NCI-H774 (cell line): ENCODE measurements at places on chromosomes 7 and 10.

DNA sequence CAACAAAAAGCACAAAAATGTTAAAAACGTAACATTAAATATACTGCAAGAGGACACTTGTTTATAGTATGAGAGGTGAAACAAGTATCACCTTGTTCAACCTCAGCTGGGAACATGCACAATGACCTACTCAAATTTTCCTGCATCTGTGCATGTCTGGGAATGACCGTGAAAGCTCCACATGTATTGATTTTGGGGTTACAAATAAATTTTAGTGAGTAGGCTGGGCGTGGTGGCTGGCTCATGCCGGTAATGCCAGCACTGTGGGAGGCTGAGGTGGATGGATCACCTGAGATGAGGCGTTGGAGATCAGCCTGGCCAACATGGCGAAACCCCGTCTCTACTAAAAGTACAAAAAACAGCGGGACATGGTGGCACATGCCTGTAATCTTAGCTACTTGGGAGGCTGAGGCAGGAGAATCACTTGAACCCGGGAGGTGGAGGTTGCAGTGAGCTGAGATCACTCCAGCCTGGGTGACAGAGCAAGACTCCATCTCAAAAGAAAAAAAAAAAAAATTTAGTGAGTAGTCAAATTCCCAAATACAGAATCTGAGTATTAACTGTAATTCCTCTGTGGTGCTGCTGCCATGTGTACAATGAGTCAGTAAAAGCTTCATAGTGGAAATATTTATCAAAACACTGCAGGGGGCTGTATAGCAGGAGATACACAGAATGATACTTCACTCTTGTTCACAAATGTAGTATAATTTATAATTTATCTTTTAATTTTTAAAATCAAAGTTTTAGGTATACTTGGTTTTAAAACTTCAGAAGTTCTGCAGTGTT lies 41.1 kb downstream of the SUGCT start:
- no peak for DNase-seq

- DNase-seq: no peak
These were observed 291.4 kb downstream of the KLF6 start for GRCh38 chr10:3493621-3494020.

- no peak for DNase-seq
These were observed 45.5 kb upstream of the STEAP1B start for GRCh38 chr7:22545529-22545928.

GRCh38 chr7:149879271-149879743 lies 5.5 kb downstream of the ATP6V0E2 start:
- no peak for DNase-seq

GRCh38 chr10:109882251-109883057 lies 40.9 kb downstream of the XPNPEP1 start:
- DNase-seq: no peak

- DNase-seq: no peak
These were observed 128.1 kb downstream of the ELFN1 start for GRCh38 chr7:1798191-1798590.

DNA sequence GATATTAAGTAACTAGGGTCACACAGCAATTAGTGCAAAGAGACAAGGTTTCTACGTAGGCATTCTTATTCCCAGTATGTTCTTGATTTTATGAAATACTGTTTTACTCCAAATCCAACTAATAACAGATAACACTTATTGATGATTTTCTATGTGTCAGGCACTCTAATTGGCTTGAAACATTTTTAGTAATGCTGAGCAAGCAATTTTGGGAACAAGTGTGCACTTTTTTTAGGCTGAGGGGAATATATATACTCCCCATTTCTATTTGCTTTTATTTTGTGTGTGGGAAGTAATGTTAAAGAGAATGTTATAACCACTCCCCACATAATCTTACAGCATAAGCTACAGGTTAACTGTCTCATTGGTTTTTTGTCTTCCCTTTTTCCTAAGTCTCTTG lies 4.2 kb upstream of the SORCS1 start:
- DNase-seq: no peak

GRCh38 chr7:80184693-80185092 lies 50.1 kb downstream of the GNAI1 start:
- DNase-seq: no peak

- DNase-seq: no peak
These were observed 92.6 kb downstream of the POLL start for GRCh38 chr10:101495324-101495925.

DNA sequence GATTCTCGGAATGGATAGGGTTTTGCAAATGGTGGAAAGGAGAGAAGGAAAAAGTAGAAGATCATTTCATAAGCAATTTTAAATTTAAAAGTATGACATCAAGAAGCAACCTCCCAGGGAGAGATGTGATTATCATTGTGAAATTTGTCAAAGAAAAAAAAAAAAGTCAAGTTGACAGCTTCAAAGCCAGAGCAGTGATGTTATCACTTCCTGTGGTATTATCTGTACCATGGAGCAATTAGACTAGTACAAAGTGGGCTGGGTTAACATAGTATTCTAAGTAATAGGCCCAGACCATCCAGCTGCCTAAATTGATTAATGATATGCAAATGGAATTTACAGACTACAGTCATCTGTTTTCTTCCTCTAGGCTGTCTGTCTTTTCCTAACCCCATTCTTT lies 84.0 kb upstream of the NPY start:
- DNase-seq: no peak

- no peak for DNase-seq
These were observed 47.8 kb downstream of the COBL start for GRCh38 chr7:51268859-51269258.

DNA sequence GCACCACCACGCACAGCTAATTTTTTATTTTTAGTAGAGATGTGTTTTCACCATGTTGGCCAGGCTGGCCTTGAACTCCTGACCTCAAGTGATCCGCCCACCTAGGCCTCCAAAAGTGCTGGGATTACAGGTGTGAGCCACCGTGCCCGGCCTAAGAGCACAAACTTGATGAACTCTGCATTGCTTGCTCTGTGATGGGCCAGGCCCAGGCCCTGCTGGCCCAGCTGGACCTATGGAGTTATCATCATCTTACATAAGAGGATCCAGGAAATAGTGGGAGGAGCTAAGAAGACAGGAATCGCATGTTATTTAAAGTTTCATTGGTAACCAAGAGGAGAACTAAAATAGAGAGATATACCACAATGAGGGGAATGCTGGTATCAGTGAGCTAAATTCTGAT lies 86.9 kb downstream of the DAGLB start:
- no peak for DNase-seq

GRCh38 chr10:100403734-100404133 lies 56.7 kb downstream of the SCD start:
- no peak for DNase-seq

- no peak for DNase-seq
These were observed 248.0 kb upstream of the TCERG1L start for GRCh38 chr10:131559450-131559911.

GRCh38 chr10:79068203-79068561 lies 584 bp upstream of the ZMIZ1 start:
- no peak for DNase-seq

- no peak for DNase-seq
These were observed 63.6 kb downstream of the ARHGAP22 start for GRCh38 chr10:48541144-48541795.

DNA sequence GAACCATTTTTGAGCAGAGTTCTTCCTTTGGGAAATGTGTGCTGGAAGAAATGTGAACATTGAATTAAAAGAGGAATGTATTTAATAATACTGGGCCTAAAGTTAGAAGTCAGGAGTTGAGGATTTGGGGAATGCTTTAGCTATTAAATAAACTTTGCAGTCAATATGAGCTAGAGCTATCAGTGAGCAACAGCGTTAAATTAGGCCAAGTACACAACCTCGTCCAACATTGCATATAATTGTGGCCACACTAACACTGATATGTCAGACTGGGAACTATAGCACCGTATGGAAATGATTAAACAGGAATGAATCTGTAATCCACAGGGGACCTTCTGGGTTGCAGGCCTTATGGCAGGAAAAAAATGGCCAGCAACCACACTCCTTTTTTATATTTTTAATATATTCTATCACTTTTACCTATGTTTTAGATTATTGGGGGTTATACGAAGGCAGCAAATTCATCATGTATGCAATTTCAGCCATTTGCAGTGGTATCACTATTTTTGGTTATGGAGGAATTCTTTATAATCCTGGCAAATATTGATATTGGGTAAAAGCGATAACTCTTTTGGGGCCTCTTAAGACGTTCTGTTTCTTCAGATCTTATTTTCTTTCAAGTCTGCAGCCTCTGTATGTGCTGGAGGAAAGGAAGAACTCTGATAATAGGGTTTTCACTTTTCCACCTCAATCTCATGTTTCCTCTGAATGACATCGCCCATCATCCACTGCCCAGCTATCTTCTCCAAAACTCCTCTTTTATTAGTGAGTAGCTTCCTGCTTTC lies 236.3 kb upstream of the PLXDC2 start:
- DNase-seq: no peak

GRCh38 chr10:108204528-108205305 lies 1040.2 kb upstream of the SORCS1 start:
- peak; percentile 2 for DNase-seq
